ENCODE measurements at places on chromosomes 2 and 18.

GRCh38 chr18:2894131-2894840 lies 47.5 kb downstream of the EMILIN2 start:
- no peak for ATAC-seq

DNA sequence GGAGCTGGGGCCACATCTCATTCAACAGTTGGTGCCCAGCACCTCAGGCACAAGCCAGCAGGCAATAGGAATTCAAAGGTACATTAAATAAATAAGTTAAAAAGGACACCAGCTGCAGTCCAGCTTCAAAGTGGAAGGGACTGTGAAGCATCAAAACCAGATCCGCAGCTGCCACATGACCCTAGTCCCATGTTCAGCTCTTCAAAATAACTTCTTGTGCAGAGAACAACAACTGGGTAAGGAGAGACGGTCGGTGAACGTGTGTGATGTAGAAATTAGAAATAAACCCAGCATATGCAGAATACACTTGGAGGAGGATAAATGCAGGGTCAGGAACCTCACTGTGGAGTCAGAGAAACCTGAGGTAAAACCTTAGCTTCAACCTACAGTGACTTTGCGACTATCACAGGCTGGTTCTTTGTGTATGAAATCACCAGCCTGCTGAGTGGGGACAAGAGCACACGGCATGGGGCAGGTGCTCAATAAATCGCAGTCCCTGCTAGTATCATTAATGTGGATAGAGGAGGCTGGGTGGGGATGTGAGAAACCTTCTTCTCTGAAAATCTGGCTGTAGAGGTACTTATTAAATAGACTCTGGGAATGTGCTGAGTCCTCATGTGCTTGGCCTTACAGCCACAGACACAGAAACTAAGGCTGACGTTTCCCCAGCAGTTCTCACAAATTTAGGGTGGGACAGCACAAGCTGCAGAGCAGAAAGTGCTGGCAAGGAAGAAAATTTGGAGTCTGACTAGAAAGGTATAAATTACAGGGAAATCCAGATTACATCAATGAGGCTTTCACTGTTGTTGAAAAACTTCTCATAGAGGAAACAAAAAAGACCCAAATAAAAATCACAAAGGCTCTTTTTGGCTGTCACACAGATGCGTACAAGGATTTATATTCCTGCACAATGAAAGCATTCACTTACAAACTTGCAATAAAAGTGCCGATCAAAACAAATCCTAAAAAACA lies 20.7 kb downstream of the FBXO15 start:
- no peak for ATAC-seq

GRCh38 chr2:203155406-203155805 lies 83.4 kb upstream of the CYP20A1 start:
- ATAC-seq, result no peak

GRCh38 chr2:119234021-119235019 lies 10.7 kb downstream of the STEAP3 start:
- ATAC-seq, result no peak

DNA sequence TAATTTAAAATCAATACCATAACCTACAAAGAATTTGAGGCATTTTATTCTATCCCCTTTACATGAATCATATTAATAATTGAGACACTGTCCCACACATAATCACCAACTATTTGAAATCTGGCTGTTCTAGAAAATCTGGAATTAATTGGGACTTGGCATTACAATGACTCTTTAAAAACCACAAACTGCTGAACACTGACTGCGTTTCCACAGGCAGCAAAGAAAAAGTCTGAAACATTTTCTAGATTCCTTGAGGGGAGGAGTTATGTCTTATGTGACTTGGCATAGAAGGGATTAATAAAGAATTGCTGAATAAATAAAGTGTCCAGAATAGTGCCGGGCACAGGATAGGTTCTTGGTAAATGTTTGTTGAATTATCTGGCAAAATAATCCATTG lies 61.4 kb downstream of the GPR39 start:
- no peak for ATAC-seq

- ATAC-seq, result no peak
These were observed 80.3 kb downstream of the MBOAT2 start for GRCh38 chr2:8923183-8923582.

- no peak for ATAC-seq
These were observed 60.9 kb upstream of the TMEM17 start for GRCh38 chr2:62566847-62567246.
